ENCODE measurements at places on chromosomes 7 and 10.

DNA sequence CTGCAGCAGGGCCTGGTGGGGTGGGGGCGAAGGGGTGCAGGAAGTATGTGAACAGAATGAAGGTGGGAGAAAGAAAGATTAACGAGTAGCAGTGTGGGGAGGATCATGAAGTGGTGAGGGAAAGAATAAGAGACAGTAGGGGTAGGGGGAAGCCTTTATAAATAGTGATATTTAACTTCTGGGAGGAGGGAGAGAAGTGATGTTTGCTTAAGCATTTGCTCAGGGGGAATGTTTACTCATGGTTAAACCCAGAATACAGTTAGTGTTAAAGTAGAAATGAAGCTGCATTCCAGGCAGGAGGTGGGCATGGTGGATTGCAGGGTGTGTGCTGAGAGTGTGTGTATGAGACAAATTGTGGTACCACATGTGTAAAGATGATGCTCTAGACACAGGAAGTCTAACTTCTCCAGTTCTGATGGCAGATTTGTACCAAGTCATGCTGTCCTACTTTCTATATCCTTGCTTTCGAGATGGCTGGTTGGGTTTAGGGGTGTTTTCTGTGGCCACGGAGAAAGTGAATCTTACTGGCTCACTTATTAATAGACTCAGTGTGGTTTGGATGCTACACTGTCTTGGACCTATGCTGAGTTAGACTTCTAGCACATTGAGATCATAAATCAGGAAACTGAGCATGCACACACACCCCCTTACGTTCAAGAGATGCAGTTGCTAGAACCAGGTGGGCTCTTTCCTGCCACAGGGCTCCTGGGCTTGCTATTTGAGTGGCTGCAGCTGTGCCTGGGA is 10.6 kb upstream of the DNMBP start:
- DNase-seq = no peak

GRCh38 chr10:15141136-15142054 is 27.1 kb downstream of the NMT2 start:
- DNase-seq = no peak

DNA sequence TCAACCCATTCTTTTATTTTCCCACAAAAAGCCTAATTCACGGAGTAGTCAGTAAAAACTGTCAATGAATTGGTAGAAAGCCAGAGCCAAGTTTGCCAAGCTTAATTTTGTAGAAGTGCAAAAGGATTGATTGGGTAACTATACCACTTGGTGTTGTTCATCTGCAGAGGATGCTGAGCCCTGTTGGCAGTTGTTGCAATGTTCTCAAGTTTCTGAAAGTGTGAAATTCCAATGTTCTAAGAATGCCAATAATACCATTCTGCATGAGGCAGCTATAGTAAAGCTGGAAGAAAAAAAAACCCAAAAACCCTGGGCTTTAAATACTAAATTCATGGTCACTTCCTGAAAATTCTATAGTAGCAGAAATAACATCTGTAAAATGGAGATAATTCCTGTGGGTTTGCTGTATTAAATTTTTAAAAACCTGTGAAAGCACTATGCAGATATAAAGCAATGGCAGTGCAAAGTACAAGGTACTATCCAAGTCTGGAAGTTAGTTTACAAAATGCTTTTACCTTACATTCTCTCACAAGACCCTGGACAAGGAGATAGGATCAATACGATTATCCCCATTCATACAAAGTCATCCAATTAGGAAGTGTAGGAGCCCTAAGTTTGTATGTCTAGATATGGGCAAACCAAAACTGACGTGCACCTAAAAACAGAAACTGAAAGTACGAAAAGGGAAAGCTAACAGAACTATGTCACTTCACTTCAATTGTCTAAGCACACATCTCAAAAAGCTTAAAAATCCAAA is 6.0 kb upstream of the PON1 start:
- no peak for DNase-seq

DNA sequence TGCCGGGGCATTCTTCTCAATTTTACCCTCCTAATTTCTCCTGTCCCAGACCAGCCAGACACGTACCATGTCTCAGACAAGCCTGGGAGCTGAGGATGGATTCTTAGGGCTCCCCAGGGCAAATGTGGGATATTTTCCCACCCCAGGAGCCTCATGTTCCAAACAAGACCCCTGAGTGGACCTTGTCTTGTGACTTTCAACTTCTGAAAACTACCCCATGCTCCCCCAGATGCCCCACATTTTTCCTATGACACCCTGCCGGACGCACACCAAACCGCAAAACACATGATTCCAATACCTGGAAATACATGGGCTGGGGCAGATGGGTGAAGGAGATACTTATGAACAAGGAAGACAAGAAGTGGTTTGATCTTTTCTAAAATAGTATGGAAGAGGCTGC is 874 bp downstream of the GIMAP5 start:
- peak; percentile 53 for DNase-seq

DNA sequence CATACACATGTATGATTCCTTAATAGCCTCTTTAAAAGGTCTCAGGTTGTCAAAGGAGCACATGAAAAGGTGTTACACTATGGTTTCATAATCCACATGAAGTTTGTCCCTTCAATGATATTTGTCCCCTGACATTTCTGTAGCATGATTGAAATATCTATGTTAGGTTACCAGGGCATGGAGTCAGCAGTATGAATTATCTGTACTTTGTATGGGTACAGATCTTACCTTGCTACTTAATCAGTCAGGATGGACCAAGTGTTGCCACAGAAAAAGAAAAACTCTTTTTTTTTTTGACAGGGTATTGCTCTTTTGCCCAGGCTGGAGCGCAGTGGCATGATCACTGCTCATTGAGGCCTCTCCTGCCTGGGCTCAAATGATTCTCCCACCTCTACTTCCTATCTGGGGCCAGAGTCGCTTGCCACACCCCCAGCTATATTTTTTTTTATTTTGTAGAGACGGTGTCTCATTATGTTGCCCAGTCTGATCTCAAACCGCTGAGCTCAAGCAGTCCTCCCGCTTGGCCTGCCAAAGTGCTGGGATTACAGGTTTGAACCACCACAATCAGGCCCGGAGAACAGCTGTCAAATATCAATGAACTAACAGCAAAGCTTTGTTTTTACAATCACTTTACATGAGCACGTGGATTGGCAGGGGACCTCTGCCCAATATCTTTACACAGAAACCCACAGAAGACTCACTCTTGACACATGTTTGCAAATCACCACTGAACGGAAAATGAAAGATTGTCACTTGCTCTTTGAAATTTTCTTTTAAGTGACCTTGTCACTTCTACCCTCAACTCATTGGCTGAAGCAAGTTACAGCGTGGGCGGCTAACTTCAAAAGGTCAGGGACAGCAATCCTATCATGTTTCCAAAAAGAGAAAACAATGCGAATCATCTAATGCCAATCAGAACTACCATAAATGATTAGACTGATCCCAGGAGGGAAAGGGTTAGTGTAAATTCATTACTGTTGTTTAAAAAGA is 140.2 kb downstream of the PRKG1 start:
- DNase-seq = no peak

GRCh38 chr10:17001961-17002749 is 127.5 kb downstream of the CUBN start:
- DNase-seq = peak; percentile 36

DNA sequence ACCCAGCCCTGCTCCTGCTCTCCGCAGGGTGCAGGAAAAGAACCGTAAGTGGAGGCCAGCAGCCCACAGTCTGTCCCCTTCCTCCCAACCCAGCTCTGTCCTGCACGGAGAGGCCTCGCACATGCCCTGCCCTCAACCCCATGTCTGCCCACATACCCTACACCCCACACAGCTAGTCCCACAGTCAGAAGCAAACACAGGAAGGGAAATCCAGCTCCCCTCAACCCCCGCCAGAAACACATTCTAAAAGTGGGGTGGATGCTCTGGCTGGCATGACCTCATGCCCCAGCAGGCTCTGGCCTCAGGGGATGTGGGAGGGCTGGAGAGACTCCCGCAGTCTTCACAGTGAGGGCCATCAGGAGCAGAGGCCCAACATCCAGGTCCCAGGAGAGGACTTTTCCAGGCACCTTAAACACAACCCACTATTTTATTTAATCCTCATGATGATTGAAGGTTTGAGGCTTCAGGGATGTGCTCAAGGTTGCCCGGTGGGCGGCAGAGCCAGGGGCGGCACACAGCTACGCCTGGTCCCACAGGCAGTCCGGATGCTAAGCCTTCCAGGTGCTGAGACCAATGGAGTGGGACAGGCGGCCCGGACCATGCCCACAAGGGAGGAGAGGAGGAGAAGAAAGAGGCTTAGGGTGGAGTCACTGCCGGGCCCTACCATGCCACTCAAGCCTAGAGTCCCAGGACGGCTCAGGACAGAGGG is 29.9 kb downstream of the CALML5 start:
- no peak for DNase-seq

DNA sequence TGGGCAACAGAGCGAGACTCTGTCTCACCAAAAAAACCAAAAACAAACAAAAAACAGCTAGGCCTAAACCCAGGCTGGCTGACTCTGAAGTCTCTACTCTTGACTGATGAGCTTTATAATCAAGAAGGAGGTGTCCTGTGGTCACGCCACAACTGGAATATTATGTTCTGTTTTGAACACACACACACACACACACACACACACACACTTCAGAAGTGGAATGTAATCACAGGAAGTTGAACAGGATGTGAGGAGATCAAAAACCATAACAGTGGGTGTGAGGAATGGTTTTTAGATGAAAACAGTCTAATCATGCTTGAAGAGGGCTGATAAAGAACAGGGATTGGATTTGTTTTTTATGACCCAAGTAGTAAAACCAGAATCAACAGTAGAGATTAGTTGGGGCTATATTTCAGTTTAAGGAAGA is 51.1 kb upstream of the IL6 start:
- DNase-seq = peak; percentile 77

DNA sequence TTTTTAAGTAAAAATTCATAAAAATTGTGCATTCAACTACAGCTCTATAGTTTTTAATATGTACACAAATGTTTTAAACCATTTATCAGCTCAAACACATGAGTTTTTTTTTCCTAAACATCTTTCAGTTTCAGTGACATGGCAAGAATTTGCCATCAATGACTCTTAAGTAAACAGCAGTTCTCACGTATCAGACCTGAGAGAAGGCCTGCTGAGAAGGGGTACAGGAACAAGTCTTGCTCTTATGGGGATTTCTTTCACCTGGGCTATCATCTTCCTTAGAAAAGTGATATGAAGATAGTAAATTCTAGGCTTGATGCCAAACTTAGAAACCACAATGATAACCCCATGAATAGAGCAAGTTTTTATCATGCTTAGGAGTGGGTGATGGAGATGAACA is 467.8 kb downstream of the ARL4A start:
- no peak for DNase-seq

GRCh38 chr7:127809261-127809702 is 157.3 kb downstream of the SND1 start:
- DNase-seq = no peak

DNA sequence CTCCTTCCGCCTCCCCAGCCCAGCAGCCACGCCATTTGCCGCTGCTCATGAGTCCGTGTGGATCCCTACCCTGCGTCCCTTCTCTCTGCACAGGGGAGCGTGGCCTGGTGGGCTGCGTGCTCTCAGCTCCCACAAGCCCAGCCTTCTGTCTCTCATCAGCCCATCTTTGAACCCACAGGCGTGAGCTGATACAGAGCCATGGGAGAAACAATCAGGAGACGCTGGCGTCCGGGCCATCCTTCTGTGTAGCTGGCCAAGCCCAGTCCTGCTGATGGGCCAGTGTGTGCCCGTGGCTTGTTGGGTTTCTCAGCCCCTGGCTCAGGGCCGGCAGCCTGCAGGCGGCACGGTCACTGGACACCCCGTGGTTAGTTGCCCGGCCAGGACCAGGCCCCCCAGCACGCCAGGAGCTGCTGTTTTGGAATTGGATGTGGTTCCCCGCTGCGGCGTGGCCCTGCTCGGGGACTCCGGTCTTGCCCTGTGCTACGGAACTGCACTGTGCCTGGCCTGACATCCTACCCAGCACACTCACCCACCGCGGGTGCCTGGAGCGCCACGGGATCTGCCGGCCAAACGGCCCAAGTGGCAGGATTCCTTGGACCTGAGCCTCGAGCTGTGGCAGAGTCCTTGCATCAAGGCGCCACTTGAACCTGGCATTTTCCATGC is 88.9 kb downstream of the ELFN1 start:
- DNase-seq = no peak

GRCh38 chr10:42977032-42977416 is 99.8 kb upstream of the RET start:
- DNase-seq = no peak

- DNase-seq = no peak
Measured at GRCh38 chr10:16186564-16186963, 250.2 kb upstream of the PTER start.

DNA sequence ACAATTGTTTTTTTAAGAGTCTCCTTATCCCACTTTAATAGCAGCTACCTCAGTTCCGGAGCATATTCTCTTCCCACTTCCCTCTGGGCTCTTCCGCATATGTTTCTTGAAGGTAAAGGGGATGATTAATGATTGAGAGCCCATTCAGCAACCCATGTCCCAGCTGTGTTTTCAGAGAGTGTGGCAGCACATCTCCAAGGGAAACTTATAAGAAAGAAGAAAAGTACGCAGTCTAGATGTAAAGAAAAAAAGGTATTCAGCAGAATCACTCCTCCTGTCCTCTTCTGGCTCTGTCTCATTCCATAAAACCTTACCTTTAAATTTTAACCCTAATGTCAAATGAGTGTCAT is 9.7 kb upstream of the ANKRD7 start:
- no peak for DNase-seq

- DNase-seq = no peak
Measured at GRCh38 chr7:89311886-89312285, 516.3 kb upstream of the TEX47 start.

DNA sequence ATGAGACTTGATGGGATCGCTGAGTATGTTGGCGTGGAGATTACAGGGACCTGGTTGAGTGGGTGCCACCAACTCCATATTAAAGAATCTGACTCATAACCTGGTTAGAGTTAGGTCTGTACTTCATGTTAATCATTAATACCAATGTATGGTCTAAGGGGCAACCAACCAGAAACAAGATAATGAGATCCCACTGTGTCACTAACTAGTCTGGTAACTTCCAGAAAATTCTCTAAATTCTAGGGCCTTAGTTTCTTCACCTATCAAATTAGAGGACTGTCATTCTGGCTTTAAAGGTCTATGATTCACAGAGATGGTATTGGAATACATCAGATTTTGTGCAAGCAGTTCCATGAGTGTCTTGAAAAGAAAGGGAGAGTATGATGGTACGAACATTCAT is 102.2 kb downstream of the SNX10 start:
- no peak for DNase-seq

DNA sequence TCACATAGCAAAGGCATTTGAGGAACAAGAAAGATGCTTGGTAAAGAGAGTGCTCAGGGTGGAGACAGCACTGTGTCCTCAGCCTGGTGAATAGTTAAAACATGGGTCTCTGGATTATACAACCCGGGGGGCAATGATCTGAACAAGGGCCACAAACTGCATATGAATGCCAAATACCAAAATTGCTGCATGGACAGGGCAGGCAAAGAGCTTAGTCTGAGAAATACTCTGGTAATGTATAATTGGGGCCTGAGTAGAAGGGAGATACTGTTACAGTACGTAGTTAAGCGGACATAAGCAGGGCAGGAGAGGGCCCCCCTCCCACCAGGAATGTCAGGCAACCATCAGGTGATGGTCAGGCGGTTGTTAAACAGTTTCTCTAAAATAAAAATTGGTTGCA is 99.3 kb upstream of the CDK1 start:
- no peak for DNase-seq

- DNase-seq = no peak
Measured at GRCh38 chr7:11648980-11649379, 183.0 kb downstream of the THSD7A start.

All from activated naive CD4-positive, alpha-beta T cell treated with anti-CD3 and anti-CD28 coated beads, Interleukin-2, amount 10 ng/mL, durations not matched to agents 7 days and 5 days (primary cell).